NCI-H1694 treated with DMSO at 0.1 percent for 48 hours (cell line): ENCODE measurements at places on chromosomes 4 and X.

DNA sequence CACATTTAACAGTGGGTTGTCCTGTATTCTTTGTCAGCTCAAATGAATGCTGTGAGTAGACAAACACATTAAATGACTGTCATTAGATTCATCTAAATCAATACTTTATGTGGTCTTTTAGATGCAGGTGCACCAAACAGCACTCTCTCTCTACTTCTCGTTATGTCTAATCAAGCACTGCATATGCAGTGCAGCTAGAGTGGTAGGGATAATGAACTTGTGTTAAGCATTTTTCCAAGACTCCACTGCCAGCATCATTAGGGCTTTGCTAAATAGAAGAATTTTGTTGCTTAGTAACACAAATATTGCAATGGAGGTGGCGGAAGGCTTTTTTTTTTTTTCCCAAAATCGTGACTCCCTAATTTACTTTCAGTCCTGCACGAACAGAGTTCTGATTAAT is 447.0 kb upstream of the GALNT7 start:
- no peak for DNase-seq

GRCh38 chrX:25005034-25005381 is 10.8 kb downstream of the ARX start:
- no peak for DNase-seq

GRCh38 chr4:55458164-55458563 is 62.4 kb downstream of the TMEM165 start:
- DNase-seq: no peak

GRCh38 chr4:94574616-94575015 is 122.9 kb downstream of the PDLIM5 start:
- DNase-seq: no peak

DNA sequence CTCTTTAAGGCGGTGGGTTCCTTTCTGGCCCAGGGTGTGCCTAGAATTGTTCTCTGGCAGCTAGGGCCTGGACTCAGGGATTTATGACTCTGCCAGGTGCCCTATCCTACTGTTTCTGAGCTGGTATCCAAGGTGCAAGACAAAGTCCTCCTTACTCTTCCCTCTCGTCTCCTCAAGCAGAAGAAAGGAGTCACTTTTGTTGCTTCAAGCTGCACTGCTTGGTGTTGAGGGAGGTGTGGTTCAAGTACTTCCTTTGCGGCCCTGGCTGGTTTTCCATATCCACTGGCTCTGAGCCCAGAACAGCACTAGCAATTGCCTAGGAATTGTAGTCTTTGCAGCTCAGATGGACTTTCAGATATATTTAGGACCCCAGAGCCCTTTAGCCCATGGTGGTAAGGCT is 39.3 kb downstream of the RTL3 start:
- DNase-seq: no peak

GRCh38 chr4:189129044-189129694 is 811.5 kb upstream of the FRG1 start:
- no peak for DNase-seq

GRCh38 chrX:134377537-134377936 is 82.4 kb upstream of the HPRT1 start:
- DNase-seq: peak; percentile 41

DNA sequence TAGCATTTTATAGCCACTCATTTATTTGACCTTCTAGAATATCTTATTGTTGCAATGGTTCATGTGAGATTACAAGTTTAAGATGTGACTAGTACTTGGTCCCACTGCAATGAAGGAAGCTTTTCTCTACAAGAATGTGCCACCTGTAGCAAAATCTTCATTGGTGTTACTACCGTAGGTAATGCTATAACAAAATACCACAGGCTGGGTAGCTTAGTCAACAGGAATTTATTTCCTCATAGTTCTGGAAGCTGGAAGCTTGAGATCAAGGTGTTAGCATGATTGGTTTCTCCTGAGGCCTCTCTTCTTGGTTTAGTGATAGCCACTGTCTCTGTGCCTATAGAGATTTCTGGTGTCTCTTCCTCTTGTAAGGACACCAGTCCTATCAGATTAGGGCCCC is 441.0 kb downstream of the GPM6A start:
- no peak for DNase-seq

DNA sequence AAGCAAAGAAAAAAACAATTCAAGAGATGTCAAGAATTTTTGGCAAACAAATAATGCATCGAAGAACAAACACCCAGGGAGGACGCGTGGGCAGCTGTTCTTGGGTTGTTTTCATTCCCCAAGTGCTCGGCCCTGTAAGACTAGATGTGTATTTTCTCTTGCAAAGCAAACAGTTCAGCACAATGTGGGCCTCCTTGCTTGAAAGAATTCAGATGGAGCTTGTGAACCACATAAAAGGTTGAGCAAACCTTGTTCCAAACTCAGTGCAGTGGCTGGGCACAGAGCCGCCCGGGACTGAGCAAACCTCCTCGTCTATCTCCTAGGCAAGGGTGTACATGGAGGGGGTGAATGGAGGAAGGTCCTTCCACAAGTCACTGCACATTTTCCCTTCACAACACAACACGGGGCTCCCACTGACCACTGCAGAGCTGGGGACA is 82.4 kb downstream of the HTRA3 start:
- DNase-seq: no peak

DNA sequence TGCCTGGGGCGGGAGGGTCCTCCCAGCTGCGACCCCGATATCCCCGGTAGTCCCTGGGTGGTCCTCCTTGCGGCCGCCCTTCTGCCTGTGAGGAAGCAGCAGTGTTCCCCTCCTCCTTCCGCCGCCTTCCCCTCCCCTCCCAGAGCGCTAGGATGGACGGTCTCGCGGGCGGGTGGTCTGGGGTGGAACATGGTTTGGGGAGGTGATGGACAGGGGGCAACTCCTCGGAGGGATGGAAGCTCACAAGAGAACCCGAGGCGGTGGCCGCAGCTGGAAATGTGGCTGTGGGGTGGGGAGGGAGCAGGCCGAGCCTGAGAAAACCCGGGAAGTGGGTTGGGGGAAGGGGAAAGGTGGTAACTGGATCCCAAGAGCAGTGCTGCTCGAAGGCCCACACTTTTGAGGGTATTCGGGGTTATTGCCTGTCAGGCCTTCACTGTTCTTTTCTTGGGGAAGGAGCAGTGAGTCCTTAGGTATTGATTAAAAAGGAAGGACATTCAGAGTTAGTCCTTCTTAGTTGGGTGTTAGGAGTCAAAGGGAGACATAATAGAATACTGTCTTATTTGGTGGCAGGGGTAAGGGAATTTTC is 581 bp downstream of the UBE2K start:
- no peak for DNase-seq

DNA sequence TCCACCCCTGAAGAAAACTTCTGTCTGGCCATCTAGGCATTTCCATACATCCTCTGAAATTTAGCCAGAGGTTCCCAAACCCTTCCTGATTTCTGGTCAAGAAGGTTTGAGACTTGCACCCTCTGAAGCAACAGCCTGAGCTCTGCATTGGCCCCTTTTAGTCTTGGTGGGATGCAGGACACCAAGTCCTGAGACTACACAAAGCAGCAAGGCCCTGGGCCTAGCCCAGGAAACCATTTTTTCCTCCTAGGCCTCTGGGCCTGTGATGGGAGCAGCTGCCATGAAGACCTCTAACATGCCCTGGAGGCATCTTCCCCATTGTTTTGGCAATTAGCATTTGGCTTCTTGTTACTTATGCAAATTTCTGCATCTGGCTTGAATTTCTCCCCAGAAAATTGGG is 196.6 kb downstream of the IL1RAPL2 start:
- DNase-seq: no peak

- no peak for DNase-seq
Observed at GRCh38 chr4:183987987-183988392, 82.9 kb downstream of the STOX2 start.

GRCh38 chrX:107485013-107485412 is 35.6 kb downstream of the FRMPD3 start:
- no peak for DNase-seq

DNA sequence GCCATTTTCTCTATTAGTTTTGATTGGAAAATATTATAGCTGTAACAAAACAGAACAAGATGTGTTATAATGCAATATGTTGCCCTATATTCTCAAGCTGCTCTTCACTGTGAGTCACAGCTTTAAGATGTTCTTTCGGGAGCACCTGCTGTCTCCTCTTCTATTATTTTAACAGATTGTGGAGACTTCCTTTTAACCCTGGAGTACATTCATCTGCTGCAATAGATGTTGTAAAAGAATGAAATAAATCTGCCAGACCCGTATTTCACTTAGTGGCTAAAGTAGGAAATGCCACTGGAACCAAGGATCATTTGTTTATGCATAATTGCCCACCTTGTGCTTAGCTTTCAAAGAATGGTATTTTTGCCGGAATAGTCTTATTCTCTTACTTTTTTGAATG is 11.1 kb downstream of the LSM6 start:
- no peak for DNase-seq

GRCh38 chrX:46876901-46877300 is 35.3 kb upstream of the JADE3 start:
- no peak for DNase-seq

DNA sequence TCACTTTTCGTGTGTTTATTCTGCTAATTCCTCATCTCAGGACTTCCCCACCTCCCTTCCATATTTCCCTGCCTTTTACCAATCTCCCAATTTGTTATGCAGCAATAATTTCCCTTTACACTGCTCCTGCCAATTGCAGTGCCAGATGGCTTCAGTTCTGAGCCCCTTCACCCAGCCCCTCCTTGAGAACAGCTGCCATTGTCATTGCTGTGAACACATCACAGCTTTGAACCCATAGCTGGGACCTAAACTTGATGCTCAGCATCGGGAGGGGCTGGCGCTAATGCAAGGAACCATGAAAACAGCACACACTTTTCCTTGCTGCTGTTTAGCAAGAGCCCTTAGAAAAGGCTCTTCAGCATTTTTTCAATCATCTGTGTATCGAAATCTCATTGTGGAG is 104.9 kb downstream of the ALPK1 start:
- DNase-seq: peak; percentile 83

DNA sequence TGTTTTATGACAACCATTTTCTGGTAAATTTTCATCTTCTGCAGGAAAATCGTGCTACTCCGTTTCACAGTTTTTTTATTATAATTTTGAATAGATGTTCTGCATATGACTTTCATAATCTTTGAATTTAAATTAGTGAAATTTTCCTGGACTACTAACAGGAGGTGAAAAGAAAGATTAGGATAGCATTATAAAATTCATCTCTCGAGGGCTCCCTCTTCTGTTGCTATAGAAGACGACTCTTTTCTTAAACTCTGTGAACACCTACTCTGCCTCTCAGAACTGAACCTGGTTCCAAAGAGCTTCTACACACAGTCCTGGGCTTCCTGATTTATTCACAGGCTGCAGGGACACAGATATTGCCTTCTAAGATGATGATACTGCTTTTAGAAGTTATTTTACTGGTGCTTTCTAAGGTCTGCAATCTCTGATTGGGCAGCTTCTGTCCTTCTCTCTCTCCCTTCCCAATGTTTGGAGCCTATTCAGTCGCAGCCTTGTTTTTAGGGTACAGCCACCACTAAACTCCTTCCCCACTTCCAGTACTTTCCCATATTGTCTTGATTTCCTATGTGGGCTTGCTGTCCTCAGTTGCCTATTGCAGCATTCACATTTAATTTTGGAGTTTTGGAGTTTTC is 10.1 kb upstream of the SAP30 start:
- no peak for DNase-seq

DNA sequence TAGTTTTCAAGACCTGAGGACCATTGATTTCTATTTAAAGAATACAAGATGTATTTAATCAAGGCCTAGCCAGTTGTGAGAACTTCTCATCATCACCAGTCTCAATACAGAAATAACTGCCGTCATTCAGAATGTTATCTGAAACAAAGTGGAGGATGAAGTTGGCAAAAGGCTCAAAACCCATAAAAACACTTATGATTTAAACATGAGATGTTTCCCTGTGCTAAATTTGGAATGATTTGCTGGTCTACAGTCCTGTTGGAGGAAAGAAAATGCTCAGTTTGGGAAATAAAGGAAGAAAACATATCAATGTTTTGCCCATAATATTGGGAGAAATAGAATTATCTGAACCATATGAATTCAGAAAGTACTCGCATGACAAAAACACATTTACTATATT is 192.2 kb downstream of the ADGRA3 start:
- DNase-seq: no peak

DNA sequence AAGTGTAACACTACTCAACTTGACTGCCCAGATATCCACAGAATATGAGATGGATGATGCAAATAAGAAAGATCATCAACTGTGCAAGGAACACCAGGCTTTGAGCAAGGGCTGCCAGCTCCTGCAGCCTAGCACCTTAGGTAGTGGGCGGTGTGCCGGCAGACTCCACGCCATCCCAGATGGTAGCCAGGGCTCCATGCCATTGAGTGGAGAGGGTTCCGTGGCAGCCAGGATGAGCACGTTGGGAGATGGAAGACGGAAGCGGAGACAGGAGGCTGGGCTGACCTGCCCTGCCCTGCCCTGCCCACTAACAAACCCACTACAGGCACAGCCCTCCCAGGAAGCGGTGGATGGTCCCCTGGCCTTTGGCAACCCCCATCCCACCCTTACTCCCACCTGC is 51.9 kb downstream of the TMPRSS11F start:
- no peak for DNase-seq

DNA sequence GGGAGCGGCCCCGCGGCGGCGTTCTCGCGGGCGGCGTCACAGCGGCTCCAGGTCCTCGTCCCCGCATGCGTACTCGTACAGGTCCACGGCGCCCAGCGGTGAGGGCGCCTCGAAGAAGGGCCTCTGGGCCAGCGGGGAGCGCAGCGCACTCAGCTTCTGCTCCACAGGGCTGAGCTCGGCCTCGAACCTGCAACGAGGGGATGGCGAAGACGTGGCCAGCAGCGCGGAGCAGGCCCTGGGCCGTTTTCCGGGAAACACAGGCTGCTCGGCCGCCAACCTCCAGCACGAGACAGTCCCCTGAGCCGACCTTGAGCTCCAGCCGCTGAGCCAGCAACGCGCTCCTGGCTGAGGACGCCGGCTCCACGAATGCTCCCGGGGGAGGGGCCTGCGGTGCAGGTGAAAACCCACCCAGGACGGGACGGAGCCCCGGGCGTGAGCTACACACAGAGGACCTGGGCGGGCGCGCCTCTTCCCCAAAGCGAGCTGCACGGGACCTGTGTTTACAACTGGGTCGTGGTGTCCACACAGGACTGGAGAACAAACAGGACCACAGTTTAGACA is 15.8 kb upstream of the GTPBP6 start:
- no peak for DNase-seq

DNA sequence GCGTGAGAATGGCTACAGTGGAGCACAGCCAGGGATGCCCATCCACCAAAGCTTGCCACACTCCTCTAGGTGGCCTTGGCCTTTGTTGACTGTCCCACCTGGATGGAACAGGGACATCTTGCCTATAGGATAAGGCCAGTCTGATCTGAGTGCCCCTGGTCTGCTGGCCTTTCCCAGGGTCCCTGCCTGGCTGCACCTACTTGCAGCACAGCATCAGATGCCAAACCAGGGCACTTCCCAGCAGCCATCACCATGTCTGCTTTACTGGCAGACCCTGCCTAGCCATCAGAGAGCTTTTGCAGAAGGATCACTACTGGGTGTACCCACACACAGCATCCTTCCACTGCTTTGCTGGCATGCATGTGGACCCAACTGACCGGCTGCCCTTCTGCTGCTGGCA is 143.2 kb downstream of the GABRA3 start:
- DNase-seq: no peak

- DNase-seq: no peak
Observed at GRCh38 chrX:71439896-71440295, 73.7 kb downstream of the TAF1 start.
